Hypothalamus (tissue), 51 donors: ENCODE measurements at places on chromosomes 7 and 10.

GRCh38 chr10:122054048-122055025, 65.4 kb downstream of the TACC2 start:
- DNase-seq, result no peak

DNA sequence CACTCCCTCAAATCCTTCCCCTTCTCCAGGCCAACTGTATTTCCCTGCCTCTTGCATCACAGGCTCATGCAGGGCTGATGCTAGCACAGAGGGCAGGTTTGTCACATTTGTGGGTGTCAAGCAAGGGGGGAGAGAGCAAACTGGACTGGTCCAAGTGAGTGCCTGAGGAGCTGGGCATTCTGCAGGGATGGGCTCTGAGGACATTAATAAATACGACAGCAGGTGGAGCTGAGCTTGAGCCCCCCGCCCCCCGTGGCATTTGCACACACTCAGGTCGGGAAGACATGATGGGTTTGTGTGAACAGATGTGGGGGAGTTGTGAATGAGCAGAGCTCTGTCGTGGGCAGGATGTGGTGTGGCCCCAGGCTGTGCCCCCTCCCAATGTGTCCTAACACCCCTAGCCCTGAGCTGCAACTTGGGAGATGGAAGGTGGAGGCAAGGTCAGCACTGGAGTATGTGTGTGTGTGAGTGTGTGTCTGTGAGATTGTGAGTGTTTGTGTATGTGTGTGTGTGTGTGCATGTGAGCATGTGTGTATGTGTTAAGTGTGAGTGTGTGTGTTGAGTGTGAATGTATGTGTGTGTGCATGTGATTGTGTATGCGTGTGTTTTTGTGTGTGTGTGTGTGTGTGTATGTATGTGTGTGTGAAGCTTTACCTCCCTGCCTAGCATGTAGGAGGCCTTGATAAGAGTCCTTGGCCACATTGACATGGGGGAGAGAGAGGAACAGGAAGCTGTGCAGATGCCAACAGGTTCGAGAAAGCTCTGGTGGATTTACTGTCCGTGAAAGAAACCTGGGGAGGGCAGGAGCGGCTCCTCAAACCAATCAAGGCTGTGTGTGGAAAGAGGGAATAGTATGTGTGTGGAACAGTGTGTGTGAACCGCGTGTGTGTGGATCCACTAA, 9.1 kb downstream of the RASSF4 start:
- DNase-seq, result no peak

GRCh38 chr10:71203716-71204115, 8.7 kb upstream of the UNC5B start:
- no peak for DNase-seq

DNA sequence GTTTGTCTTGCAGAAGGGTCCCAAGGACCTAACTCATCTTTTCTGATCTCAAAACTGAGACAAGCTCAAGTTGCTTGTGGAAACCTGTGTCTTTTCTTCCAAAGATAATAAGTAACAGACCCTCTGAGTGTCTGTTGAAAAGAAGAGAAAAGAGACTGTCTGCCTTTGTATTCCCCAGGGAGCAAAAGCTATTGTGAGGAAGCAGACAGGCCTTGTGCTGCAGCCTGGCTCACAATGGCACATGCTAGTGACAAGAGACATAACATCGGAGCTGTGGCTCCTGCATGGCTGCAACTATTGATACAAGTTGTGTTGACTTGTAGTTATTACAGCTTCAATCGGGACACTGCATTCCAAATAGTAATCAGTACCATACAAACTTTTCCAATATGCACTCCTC, 202.9 kb downstream of the DKK1 start:
- DNase-seq, result no peak

DNA sequence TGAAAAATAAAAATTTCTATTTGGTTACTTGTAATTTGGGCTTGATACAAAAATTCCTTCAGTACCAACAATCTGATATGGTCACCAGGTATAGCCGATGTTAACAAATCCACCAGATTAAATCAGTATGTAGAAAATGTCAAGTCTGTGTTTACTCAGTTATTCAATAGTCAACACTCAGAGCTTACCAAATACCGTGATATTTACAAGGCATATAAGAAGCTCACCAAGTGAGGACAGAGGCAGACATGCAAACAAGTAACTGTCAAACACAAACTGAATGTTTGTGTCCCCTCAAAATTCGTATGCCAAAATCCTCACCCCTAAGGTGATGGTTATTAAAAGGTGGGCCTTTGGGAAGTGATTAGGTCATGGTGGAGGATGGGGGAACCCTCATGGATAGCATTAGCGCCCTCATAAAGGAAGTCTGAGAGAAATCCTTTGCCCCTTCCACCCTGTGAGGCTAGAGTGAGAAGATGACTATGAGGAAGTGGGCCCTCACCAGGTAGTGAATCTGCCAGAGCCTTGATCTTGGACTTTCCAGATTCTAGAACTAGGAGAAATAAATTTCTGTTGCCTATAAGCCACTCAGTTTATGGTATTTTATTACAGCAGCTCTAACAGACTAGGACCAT, 63.1 kb downstream of the TES start:
- DNase-seq, result no peak
